ENCODE measurements at places on chromosomes 6 and 20. TPM values are rescaled to one million over a fixed set of nuclear protein-coding genes. Genes with fewer than 3 reads are reported as not detected.

The CYP24A1 gene
- total RNA-seq: not detected

The BANF2 gene
- not detected for total RNA-seq

The TUBE1 gene
- 71.7 TPM for total RNA-seq

The MOG gene
- 0.31 TPM for total RNA-seq

The MOXD1 gene
- 26.9 TPM for total RNA-seq

The TRIM31 gene
- total RNA-seq: not detected

The SIRPA gene
- 5.6 TPM for total RNA-seq
